T-helper 17 cell (primary cell): ENCODE measurements at places on chromosomes 7 and 10. TPM values are rescaled to one million over a fixed set of nuclear protein-coding genes. Genes with fewer than 3 reads are reported as not detected.
A peak's percentile ranks its signal among the peaks of the same experiment; 100 is the strongest.

GRCh38 chr10:50362547-50363125 lies 111.3 kb upstream of the ASAH2 start:
- H3K27me3 ChIP-seq: no peaks in the 10 kb centered on the region
- H3K36me3 ChIP-seq: peaks cover 13% of the 10 kb centered on the region
- no peak for DNase-seq
- H3K4me3 ChIP-seq: no peak overlapping the region

DNA sequence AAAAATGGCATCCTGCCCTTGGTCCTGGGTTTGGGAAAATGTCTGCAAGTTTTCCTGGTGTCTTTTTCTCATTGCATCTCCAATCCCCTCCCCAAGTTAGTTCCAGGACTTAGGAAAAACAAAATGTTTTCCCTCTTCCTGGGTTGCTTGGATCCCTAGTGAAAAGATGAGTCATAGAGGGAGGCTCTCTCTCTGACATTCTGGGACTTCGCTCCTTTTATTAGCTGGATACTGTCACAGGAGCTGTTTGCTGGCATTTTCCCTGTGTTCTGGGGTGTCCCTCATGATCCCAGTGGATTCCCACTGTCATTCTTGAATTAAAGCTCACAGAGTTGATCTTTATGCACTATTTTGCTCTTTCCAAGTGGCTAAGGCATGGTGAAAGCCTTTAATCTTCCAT lies 316.4 kb upstream of the MBL2 start:
- H3K27me3 ChIP-seq: no peaks in the 10 kb centered on the region
- no peak overlapping the region for H3K4me3 ChIP-seq
- no peaks in the 10 kb centered on the region for H3K36me3 ChIP-seq
- no peak overlapping the region for H3K27ac ChIP-seq
- no peak for DNase-seq

DNA sequence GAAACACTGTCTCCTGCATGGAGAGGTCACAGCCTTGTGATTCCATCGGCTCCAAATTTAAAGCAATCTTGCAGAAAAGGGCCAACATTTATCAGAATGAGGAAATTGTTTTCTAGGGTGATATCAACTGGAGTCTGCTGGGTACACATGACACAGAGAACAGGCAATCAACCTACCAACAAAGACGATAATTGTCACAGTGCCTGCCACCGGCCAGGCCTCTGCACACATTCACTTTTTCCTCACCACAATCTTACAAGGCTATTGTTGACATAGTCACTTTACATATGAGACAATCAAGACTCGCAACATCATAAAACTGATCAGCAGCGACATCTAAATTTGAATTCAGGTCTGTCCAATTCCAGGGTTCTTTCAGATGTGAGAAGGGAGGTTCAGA lies 189.4 kb downstream of the KCNMA1 start:
- H3K27ac ChIP-seq: no peak overlapping the region
- peaks cover 23% of the 10 kb centered on the region for H3K27me3 ChIP-seq
- H3K4me3 ChIP-seq: no peak overlapping the region
- no peaks in the 10 kb centered on the region for H3K36me3 ChIP-seq

- DNase-seq: no peak
- H3K36me3 ChIP-seq: no peaks in the 10 kb centered on the region
- H3K4me1 ChIP-seq: peaks cover 18% of the 10 kb centered on the region
- no peaks in the 10 kb centered on the region for H3K27me3 ChIP-seq
- no peak overlapping the region for H3K27ac ChIP-seq
Observed at GRCh38 chr7:44794331-44794730, 2.1 kb upstream of the PPIA start.

SKIDA1 gene
- total RNA-seq: 0.34 TPM

- H3K27me3 ChIP-seq: peaks cover 15% of the 10 kb centered on the region
- peaks cover 4% of the 10 kb centered on the region for H3K36me3 ChIP-seq
- peak overlapping the region; percentile 45 for H3K27ac ChIP-seq
- DNase-seq: no peak
Observed at GRCh38 chr10:118569241-118569881, 26.1 kb downstream of the PRLHR start.

SCIN gene
- total RNA-seq: 0.15 TPM

DNA sequence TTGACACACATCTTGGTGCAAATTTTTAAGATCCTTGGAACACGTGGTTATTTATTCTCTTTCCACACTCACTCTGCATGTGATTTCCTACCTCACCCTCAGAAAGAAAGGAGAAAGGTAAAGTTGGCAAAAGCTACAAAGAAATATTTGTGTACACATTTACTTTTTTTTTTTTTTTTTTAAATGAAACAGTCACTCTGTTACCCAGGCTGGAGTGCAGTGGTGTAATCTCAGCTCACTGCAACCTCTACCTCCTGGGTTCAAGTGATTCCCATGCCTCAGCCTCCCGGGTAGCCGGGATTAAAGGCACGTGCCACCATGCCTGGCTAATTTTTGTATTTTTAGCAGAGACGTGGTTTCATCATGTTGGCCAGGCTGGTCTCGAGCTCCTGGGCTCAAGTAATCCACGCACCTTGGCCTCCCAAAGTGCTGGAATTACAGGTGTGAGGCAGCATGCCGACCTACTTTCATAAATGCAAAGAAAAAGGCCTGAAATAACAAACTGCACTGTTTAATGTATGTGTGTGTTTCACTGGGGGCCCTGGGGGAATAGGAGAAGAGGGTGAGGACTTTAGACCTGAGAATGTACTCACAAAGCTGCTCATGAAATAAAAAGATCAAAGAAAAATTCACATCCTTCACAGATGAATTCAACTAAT lies 71.6 kb upstream of the GRID1 start:
- peaks cover 14% of the 10 kb centered on the region for H3K4me1 ChIP-seq
- H3K27ac ChIP-seq: no peak overlapping the region
- no peaks in the 10 kb centered on the region for H3K27me3 ChIP-seq
- DNase-seq: no peak
- H3K36me3 ChIP-seq: peaks cover 3% of the 10 kb centered on the region

PDZD8 gene
- 18.4 TPM for total RNA-seq

DNA sequence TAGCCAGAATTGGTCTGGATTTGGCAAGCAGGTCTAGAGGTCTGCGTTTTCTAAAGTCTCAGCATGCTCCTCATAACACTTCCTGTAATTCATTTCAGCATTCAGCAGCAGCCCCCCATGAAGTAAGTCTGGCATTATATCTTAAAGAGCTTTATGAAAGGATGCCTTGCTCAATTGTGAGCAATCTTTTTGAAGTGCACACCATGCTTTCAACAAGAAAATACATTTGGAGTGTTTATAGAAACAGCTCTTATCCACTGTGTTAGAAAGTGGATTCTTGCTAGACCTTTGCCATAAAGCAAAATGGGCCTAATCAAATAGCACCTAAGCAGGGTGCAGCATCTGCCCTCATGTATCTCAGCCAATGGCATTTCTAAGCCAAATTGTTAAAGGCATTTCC lies 378.0 kb upstream of the AKR1E2 start:
- peaks cover 3% of the 10 kb centered on the region for H3K36me3 ChIP-seq
- no peak overlapping the region for H3K27ac ChIP-seq
- peaks cover 3% of the 10 kb centered on the region for H3K4me1 ChIP-seq
- no peak overlapping the region for H3K4me3 ChIP-seq
- DNase-seq: no peak
- no peaks in the 10 kb centered on the region for H3K27me3 ChIP-seq

- peaks cover 6% of the 10 kb centered on the region for H3K36me3 ChIP-seq
- H3K4me3 ChIP-seq: no peak overlapping the region
- DNase-seq: no peak
- no peaks in the 10 kb centered on the region for H3K27me3 ChIP-seq
- H3K27ac ChIP-seq: peak overlapping the region; percentile 37
- peaks cover 13% of the 10 kb centered on the region for H3K4me1 ChIP-seq
Observed at GRCh38 chr10:29612657-29613056, 22.1 kb downstream of the SVIL start.

NXPH1 gene
- total RNA-seq: not detected

CCDC146 gene
- 8.5 TPM for total RNA-seq

- no peaks in the 10 kb centered on the region for H3K27me3 ChIP-seq
- peak overlapping the region; percentile 29 for H3K27ac ChIP-seq
- DNase-seq: no peak
- peak overlapping the region; percentile 81 for H3K4me3 ChIP-seq
- peaks cover 24% of the 10 kb centered on the region for H3K4me1 ChIP-seq
Observed at GRCh38 chr7:101816595-101817470, 593 bp upstream of the CUX1 start.

GRCh38 chr10:74190494-74190893 lies 39.5 kb downstream of the ADK start:
- peak overlapping the region; percentile 77 for H3K4me3 ChIP-seq
- no peaks in the 10 kb centered on the region for H3K36me3 ChIP-seq
- DNase-seq: no peak
- peaks cover 33% of the 10 kb centered on the region for H3K4me1 ChIP-seq
- peak overlapping the region; percentile 93 for H3K27ac ChIP-seq

CYP26C1 gene
- total RNA-seq: 0.20 TPM

DNA sequence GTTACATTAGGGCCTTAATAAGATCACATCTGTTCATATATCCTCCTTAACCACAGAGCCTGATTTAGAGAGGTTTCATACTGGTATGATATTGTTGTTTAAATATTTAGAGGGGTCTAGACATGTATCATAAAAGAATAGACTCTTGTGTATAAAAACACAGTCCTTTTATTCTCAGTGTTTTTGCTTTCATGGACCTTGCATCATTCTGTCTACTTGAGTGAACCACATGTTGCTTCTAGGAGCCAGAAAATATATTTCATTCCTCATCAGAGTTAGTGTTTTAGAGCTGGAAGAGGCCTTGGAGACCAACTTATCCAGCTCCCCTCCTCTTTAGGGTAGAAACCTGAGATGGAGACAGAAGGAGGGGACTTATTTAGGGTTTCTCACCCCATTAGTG lies 312.8 kb downstream of the LRMDA start:
- no peak overlapping the region for H3K27ac ChIP-seq
- no peak overlapping the region for H3K4me3 ChIP-seq
- H3K27me3 ChIP-seq: peaks cover 30% of the 10 kb centered on the region
- no peak for DNase-seq
- H3K4me1 ChIP-seq: no peaks in the 10 kb centered on the region
- H3K36me3 ChIP-seq: no peaks in the 10 kb centered on the region

DNA sequence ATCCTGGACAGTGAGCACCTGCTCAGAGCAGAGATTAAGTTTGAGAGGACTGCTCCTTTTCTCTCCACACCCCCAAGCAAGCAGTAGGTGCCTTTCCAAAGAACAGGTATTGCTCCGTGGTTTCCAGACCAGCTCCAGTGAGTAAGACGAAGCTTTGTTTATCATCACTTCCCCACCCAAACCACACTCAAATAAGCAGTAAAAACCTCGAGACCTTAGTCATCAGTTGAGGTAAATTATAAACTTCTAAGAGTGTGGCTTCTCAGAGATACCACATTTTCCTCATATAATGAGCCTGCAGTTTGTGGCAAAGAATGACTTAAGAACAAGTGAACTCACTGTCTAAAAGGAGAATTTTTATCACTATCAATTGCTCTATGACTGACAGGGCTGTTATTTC lies 50.0 kb upstream of the GRB10 start:
- DNase-seq: no peak
- H3K4me3 ChIP-seq: no peak overlapping the region
- no peak overlapping the region for H3K27ac ChIP-seq
- H3K4me1 ChIP-seq: peaks cover 4% of the 10 kb centered on the region

TMEM213 gene
- total RNA-seq: not detected

GRCh38 chr10:83222832-83223742 lies 916.2 kb upstream of the GHITM start:
- H3K4me3 ChIP-seq: no peak overlapping the region
- H3K4me1 ChIP-seq: no peaks in the 10 kb centered on the region
- no peaks in the 10 kb centered on the region for H3K36me3 ChIP-seq
- H3K27me3 ChIP-seq: no peaks in the 10 kb centered on the region
- H3K27ac ChIP-seq: no peak overlapping the region
